ENCODE measurements at places on chromosomes 7 and 10.
A peak's percentile ranks its signal among the peaks of the same experiment; 100 is the strongest.

GRCh38 chr10:67036808-67037207, 111.0 kb downstream of the LRRTM3 start:
- DNase-seq, result no peak

- no peak for DNase-seq
These were observed 264.5 kb upstream of the SEMA3C start for GRCh38 chr7:81183326-81183725.

GRCh38 chr10:53045315-53045714, 272.7 kb upstream of the MBL2 start:
- DNase-seq, result no peak

DNA sequence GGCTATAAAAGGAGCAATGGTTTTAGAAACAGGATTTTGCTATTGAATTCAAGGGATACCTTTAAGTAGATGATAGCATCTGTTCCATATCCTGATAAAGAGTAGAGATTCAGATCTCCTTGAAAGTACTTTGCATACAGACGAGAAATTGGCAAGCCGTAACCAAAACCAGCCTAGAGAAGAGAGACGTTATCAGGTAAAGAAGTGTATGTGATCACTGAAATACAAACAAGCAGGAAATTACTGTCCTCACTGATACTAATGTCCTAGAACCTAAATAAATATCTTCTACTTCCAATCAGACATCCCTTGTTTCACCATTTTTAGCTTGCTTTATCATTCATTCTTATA, 9.4 kb downstream of the PDK4 start:
- no peak for DNase-seq

- no peak for DNase-seq
These were observed 178.8 kb downstream of the CUX1 start for GRCh38 chr7:101996131-101996691.

DNA sequence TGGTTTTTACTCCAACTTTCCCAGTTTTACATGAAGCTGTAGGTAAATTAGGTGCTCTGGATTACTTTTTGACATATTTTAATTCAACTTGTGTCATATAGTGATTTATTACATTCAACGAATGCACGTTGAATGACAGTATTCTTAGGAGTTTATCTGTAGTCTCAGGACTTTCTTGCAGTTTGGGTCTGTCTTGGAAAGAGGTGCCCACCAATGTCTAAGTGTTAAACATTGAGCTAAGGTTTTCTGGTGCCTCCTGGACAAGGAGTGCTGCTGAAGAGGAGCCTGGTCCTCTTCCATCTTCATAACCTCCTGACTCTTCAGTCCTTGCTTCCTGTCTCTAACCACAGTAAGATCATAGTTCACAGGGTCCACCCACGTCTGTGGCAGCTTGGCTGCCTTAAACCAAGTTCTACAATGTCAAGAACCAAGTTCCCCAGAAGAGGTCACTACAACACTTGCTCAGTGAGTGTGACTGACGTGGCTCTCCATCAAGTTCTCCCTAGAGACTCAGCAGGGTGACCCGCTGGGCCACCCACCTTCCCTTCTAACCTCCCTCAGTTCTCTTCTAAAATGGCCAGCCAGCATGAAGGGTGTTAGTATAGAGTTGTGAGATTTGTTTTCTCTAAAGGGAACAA, 6.1 kb downstream of the NPY start:
- DNase-seq, result peak; percentile 59

DNA sequence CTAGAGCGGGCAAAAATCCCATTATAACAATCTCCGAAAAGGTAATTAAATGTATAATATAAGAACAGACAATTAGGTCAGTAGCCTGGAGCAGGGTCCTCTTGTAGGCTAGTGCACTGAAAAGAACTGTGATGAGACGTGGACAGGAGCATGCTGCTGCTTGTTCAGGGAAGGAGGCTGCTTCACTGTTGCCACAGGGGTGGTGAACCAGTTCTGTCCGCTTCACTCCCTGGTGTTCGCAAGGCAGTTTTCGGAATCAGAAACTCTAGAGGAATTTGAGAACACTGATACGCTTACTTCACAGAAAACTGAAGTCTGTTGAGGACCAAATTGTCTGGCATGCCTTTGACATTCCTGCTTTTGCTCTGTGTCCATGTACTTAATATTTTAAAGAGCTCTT, 17.4 kb downstream of the ZNRF2 start:
- no peak for DNase-seq

- no peak for DNase-seq
These were observed 43.2 kb upstream of the TMEM236 start for GRCh38 chr10:17708821-17709220.
